ENCODE measurements at places on chromosomes 7 and 10.

- no peak for DNase-seq
Observed at GRCh38 chr10:124498056-124498455, 36.4 kb downstream of the LHPP start.

DNA sequence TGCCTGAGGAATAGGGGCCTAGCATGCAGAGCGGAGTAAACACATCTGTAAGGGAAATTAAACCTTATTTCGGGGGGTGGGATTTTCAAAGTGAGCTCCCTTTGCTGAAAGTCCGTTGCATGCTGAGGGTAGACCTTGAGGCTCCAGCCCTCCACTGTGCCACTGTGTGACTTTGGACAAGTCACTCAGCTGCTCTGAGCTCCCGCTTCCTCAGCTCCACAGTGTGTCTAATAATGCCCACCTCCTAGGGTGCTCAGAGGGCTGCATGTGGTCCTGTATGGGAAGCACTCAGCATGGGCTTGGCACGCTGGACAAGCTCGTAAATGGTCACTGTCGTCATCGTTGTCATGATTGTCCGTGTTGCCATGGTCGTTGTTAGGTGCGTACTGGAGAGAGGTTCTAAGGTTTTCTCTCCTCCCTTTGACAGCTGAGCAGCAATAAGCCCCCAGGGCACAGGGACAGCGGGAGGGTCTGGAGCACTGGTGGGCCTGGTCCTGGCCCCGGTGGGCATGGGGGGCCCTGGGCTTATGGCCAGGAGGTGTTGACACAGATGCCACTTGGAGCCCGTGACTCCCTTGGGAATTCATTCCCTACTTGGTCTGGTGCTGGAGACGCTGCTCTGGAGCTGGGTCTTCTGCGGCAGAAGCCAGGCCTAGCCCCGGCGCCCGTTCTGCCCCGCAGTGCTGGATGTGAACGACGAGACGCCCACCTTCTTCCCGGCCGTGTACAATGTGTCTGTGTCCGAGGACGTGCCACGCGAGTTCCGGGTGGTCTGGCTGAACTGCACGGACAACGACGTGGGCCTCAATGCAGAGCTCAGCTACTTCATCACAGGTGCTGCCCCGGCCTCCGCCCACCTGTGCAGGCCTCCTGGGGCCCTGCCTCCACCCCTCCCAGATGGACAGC, 13.1 kb downstream of the C10orf105 start:
- DNase-seq: no peak

GRCh38 chr7:17651863-17652385, 288.4 kb downstream of the SNX13 start:
- no peak for DNase-seq

DNA sequence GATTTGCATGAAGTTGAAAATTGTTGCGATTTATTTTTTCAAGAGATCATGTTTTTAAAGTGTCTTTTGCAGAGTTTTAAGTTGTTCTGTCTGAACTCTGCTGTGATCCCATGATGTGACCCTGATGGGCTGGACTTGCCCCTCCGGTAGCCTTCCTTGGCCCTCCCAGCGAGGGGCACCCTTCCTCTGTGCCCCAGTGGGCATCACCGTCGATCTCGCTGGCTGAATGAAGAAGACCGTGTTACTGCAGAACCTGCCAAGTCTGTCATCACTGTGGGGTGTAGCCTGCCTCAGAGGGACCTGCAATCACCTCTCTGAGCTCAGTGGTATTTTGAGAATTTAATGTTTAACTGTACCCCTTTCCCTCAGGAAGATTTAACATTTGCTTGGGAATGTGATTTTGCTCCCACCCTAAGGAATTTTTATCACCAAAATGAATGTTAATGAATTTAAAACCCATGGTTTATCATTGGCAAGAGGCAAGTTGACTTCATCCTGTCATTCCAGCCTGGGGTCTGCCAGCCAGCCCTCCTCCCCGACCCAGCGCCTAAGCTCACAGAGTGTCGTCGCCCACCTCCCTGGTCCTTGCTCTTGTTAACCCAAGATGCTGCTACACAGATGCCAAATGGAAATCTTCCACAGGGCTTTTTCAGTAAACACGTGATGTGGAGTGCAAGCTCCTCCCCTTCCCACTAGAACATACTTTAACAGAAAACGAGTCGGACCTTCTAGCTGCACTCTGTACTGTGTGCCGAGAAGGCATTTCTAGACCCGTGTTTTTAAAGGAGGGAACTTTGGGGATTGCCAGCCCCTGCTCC, 115.4 kb downstream of the NT5C2 start:
- no peak for DNase-seq
